ENCODE measurements at places on chromosomes 1 and 21.

DNA sequence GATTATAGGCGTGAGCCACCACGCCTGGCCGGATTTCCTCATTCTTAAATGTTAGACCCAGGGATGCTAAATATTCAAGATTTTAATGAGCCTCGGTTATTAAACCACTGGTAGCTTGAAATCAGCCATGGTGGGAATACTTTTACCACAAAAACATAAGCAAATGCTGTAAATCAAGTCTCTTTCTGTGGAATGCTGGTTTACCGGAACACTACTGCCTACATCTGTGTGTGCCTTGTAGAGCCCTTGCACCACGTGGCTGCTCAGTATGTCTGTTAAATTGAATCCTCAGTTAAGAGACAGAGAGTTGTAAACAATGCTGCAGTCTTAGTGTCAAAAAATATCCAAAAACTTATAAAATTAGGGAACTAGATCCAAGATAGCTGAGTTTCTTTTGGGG is 26.8 kb upstream of the CNN3 start:
- DNase-seq = no peak

DNA sequence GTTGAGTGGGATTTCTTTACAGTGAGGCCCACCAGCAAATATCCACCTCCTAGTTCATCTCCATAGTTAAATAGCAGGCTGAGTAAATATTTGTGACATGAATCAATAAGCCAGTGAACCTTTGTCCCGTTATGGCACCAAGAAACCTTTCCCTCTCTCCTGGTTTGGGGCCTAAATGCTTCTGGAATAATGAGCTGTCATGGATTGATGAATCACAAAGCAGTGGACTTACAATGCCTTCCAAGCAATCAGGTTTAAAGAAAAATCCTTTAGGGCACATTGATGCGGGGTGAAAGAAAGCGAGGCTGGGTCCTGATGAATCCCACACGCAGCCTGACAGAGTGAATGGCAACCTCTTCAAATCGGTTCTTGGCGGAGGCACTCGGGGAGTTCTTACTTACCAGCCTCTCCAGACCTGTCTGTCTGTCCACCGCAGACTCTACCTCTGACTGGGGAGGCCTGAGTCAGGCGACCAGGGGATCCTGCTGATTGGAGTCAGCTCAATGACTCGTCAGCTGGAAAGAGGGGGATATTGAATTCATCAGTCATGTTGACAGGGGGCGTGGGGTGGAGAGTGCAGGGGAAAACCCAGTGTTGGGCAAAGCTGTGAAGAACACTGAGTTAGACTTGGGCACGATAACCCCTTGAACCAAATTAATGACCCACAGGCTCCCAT is 247.3 kb downstream of the PLPP3 start:
- no peak for DNase-seq

DNA sequence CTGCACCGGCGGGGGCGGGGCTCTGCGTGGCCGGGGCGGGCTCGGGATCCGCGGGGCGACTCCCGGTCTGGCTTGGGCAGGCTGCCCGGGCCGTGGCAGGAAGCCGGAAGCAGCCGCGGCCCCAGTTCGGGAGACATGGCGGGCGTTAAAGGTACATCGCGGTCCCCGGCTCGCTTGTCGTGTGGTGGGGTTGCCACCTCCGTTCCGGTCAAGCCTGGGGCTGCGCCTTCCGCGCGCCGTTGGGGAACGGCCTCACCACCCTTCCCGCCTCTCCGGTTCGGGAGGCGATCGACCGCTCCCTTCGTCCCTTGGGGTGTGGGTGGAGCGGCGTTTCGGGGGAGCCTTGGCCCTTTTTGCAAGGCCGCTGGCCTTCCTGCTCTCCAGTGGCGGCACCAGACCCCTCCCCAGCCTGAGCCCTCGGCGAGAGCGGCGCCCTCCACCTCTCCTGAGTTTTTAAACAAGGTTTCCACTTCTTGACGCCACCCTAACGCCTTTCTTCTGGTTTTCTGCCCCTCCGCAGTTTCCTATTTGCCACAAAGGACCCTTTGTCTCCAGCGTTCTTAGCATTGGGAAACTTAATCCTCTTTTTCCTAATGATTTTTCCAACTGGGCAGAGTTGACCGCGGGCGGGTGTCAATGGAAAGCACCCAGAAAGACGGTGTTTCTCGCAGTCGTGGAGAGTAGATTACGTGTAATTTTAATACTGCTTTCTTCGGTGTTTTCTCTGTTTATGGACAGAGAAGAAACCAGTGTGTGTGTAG is at the start of the genes LEPR and LEPROT:
Gene LEPR, plus strand, starts transcription at position 79 of the 761 bp plus-strand sequence. CDS start 144,898 bp downstream, outside the sequence.
Gene LEPROT, plus strand, starts transcription at position 79 of the 761 bp plus-strand sequence. Its CDS starts 57 bp downstream, at position 136.
- peak; percentile 96 for DNase-seq

DNA sequence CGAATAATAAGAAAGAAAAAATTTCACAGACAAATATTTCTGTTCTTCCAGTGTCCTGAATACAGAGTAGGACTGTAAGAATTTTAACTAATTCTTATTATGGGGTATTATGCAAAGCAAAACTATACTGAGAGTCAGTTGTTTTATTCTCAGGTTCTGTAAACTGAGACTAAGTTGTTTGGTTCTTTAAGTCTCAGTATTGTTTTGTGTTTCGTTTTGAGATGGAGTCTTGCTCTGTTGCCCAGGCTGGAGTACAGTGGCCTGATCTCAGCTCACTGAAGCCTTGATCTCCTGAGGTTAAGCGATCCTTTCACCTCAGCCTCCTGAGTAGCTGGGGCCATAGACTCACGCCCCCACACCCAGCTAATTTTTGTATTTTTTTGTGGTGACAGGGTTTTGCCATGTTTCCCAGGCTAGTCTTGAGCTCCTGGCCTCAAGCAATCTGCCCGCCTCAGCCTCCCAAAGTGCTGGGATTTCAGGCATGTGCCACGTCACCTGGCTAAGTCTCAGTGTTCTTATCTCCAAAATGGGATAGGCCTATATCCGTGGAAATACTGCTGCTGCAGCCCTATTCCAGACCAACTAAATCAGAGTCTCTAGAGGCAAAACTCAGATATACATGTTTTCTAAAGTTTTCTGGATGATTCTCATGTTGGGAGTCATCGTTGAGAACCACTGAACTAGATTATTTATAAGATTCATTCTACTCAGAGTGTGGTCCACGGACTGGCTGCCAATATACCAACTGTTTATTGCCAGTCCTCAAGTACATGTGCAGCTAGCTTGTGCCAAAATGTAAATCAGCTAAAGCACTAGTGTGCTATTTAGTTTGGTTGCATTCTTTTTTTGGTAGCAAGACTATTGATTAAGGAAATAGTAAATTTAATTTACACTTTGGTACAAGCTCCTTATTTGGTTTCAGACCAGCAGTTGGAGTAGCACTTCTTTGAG is 116.6 kb downstream of the HS2ST1 start:
- DNase-seq = no peak

GRCh38 chr21:43315244-43316137 is 111.4 kb downstream of the SIK1 start:
- DNase-seq = no peak
